ENCODE measurements at places on chromosomes 6 and 20. TPM values are rescaled to one million over a fixed set of nuclear protein-coding genes. Genes with fewer than 3 reads are reported as not detected.
A peak's percentile ranks its signal among the peaks of the same experiment; 100 is the strongest.

GRCh38 chr6:134317471-134318131 lies at the start of gene SGK1:
Gene SGK1, minus strand, starts transcription at chr6:134318112. Its CDS starts 652 bp downstream, at chr6:134317460.
- DNase-seq = no peak

DNA sequence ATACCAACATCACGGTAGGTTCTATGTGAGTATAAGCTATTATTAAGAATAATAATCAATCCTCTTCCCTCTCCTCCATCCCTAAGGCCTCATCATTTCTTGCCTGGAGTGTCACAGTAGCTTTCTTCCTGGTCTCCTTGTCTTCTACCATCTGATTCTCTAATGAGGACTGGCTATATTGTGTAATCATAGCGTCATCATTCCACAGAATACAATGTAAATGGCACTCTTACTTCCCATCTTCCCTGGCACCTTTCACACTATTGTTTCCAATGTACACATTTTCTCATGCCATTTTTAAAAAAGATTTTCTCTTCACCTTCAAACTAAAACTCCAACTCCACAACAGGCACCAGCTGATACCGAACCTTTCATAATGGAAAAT lies 2.2 kb upstream of the BTN3A2 start:
- DNase-seq = no peak

DNA sequence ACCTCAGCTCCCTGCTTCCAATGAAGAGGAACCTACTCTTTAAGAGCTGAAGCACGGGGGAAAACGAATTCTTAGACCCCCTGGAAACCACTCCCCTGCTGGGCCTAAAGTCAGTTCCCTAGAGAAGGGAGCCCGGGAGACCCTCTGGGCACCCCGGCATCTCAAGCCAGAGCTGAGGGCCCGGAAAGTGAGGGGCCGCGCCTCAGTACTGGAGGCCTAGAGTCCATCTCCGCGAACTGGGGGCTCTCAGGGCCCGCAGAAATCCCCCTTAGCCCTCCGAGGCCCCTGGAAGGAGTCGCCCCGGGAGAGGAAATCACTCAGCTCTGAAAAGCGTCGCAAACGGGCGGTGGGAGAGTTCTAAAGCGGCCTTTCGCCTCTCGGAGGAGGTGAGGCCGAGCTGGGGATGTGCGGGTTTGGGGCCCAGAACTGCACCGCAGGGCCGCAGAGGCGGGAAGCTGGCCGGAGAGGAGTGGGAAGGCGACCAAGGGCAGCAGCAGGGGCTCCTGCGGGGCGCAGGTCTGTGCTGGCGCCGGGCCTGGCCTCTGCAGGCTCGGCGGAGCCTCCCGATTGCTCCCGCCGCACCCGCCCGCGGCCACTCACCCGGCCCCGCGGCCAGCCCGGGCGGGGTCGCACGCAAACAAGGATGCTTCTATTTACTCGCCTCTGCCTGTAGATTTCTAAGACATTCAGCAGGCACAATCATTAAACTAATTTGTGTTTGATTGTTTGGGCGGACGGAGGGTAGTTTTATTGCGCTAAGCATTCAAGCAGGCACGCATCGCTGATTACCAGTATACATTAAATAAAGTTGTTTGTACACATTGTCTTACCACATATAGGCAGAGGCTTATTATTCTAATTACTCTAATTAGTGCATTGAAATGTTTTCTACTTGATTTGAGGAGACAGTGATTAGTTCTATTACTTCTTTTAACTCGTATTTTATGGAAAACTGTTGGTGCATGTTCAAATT lies 9.2 kb downstream of the POU3F2 start:
- DNase-seq = no peak

DNA sequence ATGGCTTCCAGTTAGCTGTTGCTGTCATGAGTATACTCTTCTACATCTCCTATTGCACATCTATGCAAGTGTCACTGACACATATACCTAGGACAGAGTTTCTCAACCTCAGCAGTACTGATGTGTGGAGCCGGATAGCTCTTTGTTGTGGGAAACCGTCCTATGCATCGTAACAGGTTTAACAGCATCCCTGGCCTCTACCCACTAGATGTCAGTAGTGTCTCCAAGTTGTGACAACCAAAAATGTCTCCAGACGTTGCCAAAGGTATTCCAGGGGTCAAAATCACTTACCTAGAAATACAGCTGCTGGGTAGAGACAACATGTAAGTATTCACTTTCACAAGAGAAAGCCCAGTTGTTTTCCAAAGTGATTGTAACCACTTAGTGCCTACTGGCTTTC lies 637.6 kb downstream of the RNF144B start:
- DNase-seq = no peak

DNA sequence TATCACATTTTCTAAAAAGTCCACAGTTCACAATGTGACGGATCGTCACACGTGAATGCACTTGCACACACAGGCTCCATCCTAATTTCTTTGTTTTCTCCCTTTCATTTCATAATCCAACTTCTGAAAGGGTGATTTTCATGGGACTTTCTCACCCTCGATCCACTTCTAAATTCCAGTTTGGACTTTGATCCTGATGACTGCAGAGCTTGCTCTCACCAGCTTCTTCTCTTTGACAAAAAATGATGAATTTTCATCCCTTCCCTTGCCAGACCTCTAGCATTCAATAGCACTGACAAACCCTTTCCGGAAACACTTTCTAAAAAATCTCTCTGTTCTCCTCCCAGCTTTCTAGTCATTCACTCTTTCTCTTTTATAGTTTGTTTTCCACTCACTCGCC lies 341.2 kb downstream of the SYNE1 start:
- no peak for DNase-seq

DNA sequence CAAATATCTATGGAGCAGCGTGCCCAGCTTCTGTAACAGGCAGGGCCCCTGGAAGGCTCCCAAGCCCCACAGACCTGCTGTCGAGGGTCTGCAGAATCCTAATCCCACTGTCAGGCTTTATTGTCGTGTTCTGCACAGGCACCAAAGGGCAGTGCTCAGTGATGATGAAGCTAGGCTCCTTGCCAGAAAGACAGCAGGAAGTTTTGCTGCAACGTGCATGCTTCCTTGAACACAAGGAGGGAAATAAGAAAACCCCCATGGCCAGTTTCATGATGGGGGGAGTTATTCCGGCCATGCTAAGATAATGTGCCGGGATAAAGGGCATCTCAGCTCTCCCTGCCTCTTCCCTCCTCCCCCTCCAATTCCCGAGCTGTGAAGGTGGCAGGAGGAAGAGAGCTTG lies 109.4 kb upstream of the KCNG1 start:
- DNase-seq = no peak

GRCh38 chr6:33197431-33198048 lies 2.9 kb downstream of the RXRB start:
- DNase-seq = peak; percentile 85

- no peak for DNase-seq
Observed at GRCh38 chr6:163188746-163189145, 225.8 kb upstream of the QKI start.

GRCh38 chr20:44817143-44817910 lies 7.0 kb upstream of the RIMS4 start:
- DNase-seq = no peak

- no peak for DNase-seq
Observed at GRCh38 chr6:169112483-169113320, 140.9 kb downstream of the THBS2 start.

DNA sequence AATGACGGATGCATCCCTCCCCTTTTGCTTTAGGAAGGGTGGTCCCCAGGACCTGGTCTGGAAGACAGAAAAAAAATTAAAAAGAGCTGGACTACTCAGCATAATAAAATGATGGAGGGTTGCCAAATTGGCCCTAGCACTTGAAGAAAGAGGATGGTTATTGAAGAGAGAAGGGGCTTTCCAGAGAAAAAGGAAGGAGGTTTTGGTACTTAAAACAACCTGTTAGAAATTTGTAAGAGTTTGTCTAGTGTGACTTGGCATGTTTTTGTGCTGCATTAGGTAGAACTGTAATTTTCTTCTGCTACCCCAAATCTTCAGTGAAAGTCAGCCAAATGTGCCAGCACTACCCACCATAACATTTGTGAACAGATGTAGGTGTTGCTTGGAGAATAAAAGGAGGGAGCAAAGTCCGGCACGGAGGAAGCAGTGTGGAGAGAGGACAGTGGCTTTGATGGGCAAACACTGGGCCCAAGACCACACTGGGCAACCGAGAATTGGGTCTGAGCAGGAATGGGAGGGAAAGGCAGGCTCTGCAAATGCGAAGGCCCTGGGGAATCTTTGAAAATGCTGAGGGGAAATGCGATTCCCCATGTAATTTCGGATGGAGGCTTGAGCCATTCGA lies 160.9 kb downstream of the QRSL1 start:
- DNase-seq = peak; percentile 41

GRCh38 chr6:5747379-5747778 lies 259.3 kb downstream of the NRN1 start:
- no peak for DNase-seq

DNA sequence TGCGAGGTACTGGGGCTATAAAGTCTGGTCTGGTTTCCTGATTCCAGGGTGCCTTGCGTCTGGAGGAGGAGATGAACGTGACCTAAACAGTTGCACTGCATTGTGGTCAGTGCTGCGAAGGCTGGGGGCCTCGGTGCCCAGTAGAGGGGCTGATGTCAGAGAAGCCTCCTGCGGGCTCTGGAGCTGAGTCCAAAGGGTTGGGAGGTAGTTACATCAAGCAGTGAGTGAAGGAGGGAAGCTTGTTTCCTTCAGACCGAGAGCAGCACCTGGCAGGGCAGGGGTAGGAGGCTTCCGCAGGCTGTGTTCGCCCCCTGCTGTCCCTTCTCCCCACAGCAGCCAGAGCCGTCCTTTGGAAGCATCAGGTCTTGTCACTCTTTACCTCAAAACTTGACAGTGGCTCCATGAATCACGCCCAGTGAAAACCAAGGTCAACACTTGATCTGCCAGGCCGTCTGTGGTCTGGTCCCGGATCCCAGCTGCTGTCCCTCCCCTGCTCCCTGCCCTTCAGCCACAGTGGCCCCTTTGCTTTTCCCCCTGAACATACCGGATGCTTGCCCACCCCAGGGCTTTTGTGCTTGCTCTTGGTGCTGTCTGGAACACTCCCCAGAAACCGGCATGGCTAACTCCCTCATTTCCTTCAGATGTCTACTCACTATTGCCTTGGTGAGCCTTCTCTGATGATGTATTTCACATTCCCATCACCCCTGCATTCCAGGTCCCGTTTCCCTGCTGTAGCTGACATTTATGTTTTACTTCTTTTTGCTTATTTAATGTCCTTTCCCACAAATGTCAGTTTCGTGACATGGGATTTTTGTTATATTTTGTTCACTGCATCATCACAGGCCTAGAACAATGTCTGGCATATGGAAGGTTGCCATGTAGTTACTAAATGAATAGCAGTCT lies 7.0 kb downstream of the DYNLRB1 start:
- DNase-seq = peak; percentile 49

GRCh38 chr6:87487555-87487954 lies 14.8 kb downstream of the SLC35A1 start:
- DNase-seq = no peak

GRCh38 chr6:134925800-134926199 lies 24.1 kb downstream of the ALDH8A1 start:
- DNase-seq = no peak

DNA sequence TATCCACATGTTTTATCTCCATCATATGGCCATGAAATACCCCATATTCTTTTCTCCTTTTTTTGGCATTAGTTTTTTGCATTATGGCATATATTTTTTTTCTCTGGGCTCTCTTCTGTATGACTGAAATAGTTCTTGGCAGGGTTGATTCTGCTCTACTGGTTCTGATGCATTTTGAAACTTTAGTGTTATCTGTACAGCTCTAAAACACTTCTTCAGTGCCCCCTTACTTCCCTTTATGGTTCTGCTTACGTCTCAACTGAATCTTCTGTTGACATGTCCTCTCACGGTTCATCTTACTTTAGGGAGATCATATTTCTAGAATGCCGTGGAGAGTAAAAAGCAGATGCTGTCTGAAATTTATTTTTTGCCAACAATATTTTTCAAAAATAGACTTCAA lies 23.2 kb upstream of the TXNDC5 start:
- DNase-seq = no peak

DNA sequence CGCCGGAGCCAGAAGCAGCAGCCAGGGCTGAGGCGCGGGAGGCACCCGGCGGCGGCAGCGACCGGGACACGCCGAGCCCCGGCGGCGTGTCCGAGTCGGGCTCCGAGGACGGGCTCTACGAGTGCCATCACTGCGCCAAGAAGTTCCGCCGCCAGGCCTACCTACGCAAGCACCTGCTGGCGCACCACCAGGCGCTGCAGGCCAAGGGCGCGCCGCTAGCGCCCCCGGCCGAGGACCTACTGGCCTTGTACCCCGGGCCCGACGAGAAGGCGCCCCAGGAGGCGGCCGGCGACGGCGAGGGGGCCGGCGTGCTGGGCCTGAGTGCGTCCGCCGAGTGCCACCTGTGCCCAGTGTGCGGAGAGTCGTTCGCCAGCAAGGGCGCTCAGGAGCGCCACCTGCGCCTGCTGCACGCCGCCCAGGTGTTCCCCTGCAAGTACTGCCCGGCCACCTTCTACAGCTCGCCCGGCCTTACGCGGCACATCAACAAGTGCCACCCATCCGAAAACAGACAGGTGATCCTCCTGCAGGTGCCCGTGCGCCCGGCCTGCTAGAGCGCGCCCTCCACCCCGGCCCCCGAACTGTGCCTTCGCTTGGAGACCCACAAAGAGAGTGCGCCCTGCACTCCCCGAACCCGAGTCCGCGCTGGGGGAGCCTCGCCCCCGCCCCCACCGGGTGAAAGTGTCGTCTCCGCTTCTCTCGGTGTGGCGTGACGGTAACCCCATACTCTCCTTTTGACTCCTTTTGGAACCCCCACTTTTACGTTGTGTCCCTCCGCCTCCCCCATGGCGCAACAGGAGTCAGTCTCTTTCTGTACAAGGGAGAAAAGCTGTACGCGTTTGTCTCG lies 1.6 kb downstream of the INSM1 start:
- DNase-seq = peak; percentile 34

GRCh38 chr20:63044204-63044600 lies 37.4 kb upstream of the BHLHE23 start:
- DNase-seq = no peak

DNA sequence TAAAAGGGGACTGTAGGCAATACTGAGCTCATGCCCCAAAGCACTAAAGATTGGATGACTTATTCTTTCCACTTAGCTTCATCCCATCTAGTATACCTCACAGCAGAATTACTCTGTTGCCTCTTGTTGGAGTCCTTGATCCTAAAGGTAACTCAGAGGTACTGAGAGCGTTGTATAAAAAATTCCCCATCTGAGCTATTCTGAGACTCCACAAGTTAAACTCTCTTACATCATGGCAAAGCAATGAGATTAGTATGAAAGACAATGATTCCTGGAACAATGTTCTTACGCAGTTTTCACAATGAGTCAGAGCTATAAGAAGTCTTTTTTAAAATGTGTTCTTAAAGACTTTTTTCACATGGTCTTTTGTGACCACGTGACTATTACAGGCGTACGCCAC lies 370.1 kb downstream of the ADGRB3 start:
- no peak for DNase-seq

COL21A1 gene
- 69.4 TPM for total RNA-seq

CRISP2 gene
- not detected for total RNA-seq

PRL gene
- not detected for total RNA-seq

TTBK1 gene
- not detected for total RNA-seq

FOXC1 gene
- 3.6 TPM for total RNA-seq

BCAS1 gene
- 70.7 TPM for total RNA-seq

CBFA2T2 gene
- total RNA-seq = 14.8 TPM

PTPN1 gene
- total RNA-seq = 13.9 TPM

HTR1E gene
- total RNA-seq = not detected
